ENCODE measurements at places on chromosomes 7 and 10.

DNA sequence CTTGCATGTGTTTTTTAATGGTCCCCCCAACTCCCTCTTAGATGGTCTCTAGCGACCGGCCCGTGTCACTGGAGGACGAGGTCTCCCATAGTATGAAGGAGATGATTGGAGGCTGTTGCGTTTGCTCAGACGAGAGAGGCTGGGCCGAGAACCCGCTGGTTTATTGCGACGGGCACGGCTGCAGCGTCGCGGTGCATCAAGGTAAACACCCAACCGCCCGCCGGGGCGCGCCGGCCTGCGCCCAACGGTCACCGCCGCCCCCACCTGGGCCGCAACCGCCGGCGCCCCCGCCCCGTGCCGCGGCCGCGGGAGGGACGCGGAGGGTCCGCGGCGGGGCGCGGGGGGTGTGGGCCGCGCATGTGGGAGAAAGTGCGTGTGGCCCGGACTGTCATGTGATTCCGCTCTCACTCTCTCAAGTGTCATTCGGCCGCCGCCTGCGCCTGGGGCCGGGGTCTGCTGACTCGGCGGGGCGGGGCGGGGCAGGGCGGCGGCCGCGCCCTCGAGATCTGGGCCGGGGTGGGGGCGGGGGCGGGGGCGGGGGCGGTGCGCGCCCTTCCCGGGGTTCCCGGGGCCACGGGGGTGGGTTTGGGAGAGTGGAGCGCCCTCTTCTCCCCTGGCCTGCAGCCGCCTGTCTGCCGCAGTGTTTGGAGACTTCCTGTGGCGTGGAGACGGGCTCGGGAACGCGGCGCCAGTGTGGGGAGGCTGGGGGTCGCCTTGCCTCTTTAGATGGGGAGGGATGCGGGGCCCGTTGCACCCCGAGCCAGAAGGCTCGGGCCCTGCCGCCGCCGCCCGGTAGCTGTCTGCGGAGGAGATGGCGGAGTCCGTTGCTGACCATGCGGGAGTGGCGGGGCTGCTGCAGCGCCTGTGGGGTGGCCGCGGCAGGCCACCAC lies 817 bp downstream of the MLLT10 start:
- no peaks in the 10 kb centered on the region for H3K4me1 ChIP-seq
- H3K27me3 ChIP-seq: no peaks in the 10 kb centered on the region
- H3K36me3 ChIP-seq: peaks cover 6% of the 10 kb centered on the region
- H3K27ac ChIP-seq: peak overlapping the region; percentile 98

GRCh38 chr10:110918643-110919348 lies at the start of gene BBIP1:
TSS of gene BBIP1 (minus strand) at chr10:110919180. CDS start at chr10:110918157, 1,023 bp downstream.
- H3K27me3 ChIP-seq: no peaks in the 10 kb centered on the region
- DNase-seq: peak; percentile 99
- no peaks in the 10 kb centered on the region for H3K4me1 ChIP-seq
- H3K36me3 ChIP-seq: no peaks in the 10 kb centered on the region
- peak within 1 kb of the TSS; percentile 91 for H3K27ac ChIP-seq
- H3K4me3 ChIP-seq: peak within 1 kb of the TSS; percentile 57

- DNase-seq: no peak
- no peaks in the 10 kb centered on the region for H3K27me3 ChIP-seq
- H3K36me3 ChIP-seq: no peaks in the 10 kb centered on the region
Measured at GRCh38 chr7:41277561-41277960, 425.3 kb downstream of the INHBA start.

DNA sequence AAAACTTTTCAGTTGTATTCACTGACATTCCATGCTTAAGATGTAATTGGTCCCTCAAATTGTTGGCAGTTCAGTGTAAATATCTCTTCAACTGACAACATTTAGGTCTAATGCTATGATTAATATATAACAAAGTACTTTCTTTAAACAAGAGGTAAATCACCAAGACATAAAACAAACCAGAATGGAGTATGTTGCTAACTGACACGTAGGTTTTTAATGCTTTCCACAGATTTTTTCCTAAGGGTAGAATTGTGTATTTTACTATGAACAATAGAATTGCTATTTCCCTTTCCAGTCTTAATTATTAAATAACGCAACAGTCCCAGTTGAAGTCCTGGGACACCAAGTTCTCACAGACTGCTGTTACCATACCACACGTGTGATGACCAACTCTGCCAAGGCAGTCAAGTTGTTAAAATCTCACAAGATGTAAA lies 4.1 kb downstream of the JCAD start:
- H3K4me3 ChIP-seq: no peak overlapping the region
- no peak overlapping the region for H3K27ac ChIP-seq
- H3K4me1 ChIP-seq: no peaks in the 10 kb centered on the region
- H3K36me3 ChIP-seq: no peaks in the 10 kb centered on the region
- peaks cover 23% of the 10 kb centered on the region for H3K27me3 ChIP-seq
- no peak for DNase-seq

DNA sequence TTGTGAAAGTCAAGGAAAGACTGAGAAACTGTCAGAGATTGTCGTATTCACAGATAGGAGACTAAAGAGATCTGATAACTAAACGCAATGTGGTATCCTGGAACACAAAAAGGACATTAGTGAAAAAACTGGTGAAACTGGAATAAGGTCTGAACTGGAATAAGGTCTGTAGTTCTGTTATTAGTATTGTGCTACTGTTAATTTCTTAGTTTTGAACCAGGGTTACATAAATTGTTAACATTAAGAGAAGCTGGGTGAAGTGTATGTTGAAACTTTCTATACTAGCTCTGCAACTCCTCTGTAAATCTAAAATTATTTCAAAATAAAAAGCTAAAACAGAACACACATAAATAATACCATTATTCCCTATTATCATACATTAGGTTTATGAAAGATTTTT lies 3.4 kb upstream of the NT5C2 start:
- no peak overlapping the region for H3K27ac ChIP-seq
- H3K36me3 ChIP-seq: no peaks in the 10 kb centered on the region
- no peaks in the 10 kb centered on the region for H3K27me3 ChIP-seq
- H3K4me1 ChIP-seq: peaks cover 9% of the 10 kb centered on the region
- no peak overlapping the region for H3K4me3 ChIP-seq
- DNase-seq: no peak

DNA sequence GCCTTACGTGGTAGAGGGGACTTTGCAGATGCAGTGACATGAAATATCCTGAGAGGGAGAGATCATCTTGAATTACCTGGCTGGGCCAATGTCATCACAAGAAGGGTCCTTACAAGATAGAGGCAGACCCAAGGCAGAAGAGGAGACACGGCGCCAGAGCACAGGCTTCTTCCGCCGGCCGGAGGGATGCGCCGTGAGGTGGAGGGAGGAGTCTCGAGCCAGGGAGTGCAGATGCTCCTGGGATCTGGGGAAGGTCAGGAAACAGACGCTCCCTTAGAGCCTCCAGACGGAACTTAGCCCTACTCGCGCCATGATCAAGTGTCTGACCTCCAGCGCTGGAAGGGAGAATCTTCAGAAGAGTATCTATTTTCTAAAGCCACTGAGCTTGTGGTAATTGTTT lies 304.8 kb downstream of the GLRX3 start:
- no peaks in the 10 kb centered on the region for H3K27me3 ChIP-seq
- no peak overlapping the region for H3K27ac ChIP-seq
- no peaks in the 10 kb centered on the region for H3K4me1 ChIP-seq
- no peak for DNase-seq
- H3K36me3 ChIP-seq: no peaks in the 10 kb centered on the region

DNA sequence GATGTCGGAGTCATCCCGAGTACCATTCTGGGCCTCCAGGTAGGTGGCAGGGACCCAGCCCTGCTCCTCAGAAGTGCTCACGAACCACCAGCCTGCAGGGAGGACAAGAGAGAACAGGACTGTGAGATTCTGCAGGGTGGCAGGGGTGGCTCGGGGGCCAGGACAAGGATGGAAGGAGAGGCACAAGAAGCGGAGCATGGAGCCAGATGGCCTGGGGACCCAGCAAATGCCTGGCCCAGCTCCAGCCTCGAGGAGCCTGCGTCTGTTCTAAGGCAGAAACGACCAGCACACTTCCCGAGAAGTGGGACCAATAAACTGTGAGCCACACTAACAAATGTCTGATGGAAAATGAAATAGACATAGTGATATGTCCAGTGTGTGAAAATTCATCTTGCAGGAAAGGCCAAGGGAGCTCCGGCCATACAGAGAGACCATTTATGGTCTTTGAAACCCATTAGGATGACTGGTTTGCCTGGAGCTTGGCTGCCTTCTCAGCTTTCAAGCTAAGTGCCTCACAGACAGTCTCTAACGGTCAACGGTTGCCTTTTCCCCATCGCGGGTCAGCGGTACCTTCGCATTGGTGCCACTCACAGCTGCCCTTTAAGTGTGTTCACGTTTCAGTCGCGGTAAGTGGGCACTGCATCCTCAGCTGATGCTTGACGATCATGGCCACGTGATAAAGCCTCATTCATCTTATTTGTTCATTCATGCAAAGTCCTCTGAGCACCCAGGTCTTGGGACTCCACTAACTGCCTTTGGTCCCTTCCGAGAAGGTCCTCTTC lies 133.8 kb downstream of the NEURL1 start:
- no peak for DNase-seq
- no peaks in the 10 kb centered on the region for H3K27me3 ChIP-seq
- H3K4me3 ChIP-seq: no peak overlapping the region
- H3K36me3 ChIP-seq: no peaks in the 10 kb centered on the region

DNA sequence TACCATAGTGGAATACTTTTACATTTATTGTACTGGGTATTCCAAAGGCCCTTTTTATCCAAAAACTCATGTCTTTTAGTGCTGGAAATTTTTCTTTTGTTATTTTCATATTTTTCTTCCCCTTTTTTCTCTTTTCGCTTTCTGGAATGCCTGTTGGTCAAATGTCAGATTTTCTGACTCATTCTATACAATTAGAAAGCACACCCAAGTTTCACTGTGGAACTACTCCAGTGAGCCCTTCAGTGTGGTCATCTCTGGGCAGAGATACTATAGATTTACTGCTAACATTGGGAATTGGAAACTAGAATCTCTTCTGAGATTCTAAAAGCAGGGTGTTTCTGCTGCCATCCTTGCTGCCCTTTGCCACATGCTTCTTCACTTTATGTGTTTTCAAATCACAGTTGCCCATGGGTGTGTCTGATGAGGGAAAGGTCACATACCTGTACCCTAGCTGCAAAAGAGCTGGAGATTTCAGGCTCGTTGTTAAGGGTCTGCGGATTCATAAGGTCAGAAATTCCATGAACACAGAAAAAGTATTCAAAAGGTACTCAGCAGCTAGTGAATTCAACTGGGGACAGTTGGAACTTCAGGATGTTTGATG lies 5.6 kb upstream of the WASL start:
- no peaks in the 10 kb centered on the region for H3K36me3 ChIP-seq
- DNase-seq: no peak
- peaks cover 6% of the 10 kb centered on the region for H3K4me1 ChIP-seq
- H3K4me3 ChIP-seq: no peak overlapping the region
- no peak overlapping the region for H3K27ac ChIP-seq
- no peaks in the 10 kb centered on the region for H3K27me3 ChIP-seq

DNA sequence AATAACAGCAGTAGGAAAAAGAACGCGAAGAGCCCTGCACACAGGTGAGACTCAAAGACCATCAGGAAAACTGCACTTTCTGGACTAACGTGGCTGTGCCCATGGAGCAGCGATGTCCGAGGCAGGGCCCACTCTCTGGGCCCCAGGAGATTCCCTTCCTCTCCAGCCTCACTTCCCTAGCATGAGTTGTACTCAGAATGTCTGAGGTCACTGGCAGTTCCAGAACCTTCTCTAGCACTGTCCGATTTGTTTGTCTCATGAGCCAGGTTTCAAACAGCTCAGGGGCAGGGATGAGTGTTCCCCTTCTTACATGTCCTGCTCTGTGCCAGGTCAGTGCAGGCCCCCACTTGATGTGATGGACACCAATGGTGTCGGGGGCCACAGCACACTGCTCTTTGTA lies 484.2 kb downstream of the PTPRN2 start:
- H3K27ac ChIP-seq: no peak overlapping the region
- H3K4me3 ChIP-seq: no peak overlapping the region
- DNase-seq: no peak
- H3K36me3 ChIP-seq: no peaks in the 10 kb centered on the region

DNA sequence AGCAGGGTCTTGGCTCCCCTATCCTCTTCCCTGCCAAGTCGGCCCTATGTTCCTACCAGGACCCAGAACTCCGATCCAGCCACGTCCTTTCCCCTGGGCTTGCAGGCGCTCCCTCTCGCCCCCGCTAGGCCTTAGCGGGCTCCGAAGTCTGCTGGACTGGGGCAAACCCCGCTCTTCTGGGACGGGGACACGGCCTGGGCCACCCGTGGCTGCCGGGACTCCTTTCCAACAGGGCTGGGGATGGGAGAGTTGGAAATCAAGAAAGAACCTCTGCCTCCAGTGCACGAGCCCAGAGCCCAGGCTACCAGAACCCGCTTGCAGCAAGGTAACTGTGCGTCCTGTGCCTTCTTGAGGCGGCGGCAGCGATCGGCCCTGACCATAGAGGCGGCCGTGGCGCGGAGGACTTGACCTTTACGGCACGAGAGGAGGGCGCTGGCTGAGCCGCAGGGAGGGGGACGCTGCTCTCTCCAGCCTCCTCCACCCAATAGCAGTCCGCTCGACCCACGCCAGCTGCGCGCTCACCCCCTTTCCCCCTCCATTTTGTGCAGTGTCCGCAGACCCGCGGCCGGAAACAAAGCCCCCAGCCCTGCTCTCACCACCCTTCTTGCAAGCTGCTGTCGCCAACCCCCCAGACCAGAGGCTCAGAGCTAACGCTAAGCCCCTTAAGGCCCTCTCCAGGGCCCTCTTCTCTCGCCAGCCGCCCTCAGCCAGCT lies 7.0 kb upstream of the HOXA11 start:
- H3K36me3 ChIP-seq: no peaks in the 10 kb centered on the region
- no peak for DNase-seq
- H3K4me1 ChIP-seq: no peaks in the 10 kb centered on the region
- peak overlapping the region; percentile 29 for H3K4me3 ChIP-seq
- peaks cover 100% of the 10 kb centered on the region for H3K27me3 ChIP-seq

DNA sequence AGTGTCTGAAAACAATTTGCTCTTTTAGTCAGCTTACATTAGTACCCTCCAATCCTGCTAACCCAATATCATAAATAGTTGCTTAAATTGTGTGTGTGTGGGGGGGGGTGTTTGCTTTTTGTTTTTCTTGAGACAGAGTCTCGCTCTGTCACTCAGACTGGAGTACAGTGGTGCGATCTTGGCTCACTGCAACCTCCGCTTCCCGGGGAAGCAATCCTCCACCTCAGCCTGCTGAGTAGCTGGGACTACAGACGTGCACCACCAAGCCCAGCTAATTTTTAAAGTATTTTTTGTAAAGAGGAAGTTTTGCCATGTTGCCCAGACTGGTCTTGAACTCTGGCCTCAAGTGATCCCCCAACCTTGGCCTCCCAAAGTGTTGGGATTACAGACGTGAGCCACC lies 73.5 kb upstream of the PDLIM1 start:
- no peaks in the 10 kb centered on the region for H3K36me3 ChIP-seq
- DNase-seq: no peak
- H3K4me3 ChIP-seq: no peak overlapping the region
- H3K27me3 ChIP-seq: no peaks in the 10 kb centered on the region
- no peaks in the 10 kb centered on the region for H3K4me1 ChIP-seq
- no peak overlapping the region for H3K27ac ChIP-seq

- no peaks in the 10 kb centered on the region for H3K36me3 ChIP-seq
- H3K4me1 ChIP-seq: no peaks in the 10 kb centered on the region
- DNase-seq: no peak
- H3K4me3 ChIP-seq: no peak overlapping the region
- no peak overlapping the region for H3K27ac ChIP-seq
Measured at GRCh38 chr10:7915923-7916536, 97.7 kb downstream of the TAF3 start.

All from thymus (tissue), 14 donors.